ENCODE measurements at places on chromosomes 6 and 20.

DNA sequence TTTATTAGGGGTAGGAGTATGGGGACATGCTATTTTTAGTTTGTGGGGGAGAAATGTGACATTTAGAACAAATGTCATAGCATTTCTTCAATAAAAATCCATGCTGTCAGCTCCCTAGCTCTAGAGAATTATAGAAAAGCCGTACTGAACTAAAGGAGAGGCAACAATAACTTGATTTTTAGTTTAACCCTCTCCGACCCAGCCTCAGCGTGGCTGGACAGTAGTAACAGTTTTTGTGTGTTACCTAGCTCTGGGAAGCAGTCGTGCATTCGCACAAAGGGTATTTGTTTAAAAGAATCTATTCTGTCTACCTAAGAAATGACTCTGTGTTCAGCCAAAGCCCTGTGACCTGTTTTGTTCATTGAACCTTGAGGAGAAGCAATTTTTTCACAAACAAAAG, 442.4 kb upstream of the SOX4 start:
- no peak for DNase-seq

GRCh38 chr6:33075208-33075567, 602 bp upstream of the HLA-DPB1 start:
- DNase-seq = no peak

DNA sequence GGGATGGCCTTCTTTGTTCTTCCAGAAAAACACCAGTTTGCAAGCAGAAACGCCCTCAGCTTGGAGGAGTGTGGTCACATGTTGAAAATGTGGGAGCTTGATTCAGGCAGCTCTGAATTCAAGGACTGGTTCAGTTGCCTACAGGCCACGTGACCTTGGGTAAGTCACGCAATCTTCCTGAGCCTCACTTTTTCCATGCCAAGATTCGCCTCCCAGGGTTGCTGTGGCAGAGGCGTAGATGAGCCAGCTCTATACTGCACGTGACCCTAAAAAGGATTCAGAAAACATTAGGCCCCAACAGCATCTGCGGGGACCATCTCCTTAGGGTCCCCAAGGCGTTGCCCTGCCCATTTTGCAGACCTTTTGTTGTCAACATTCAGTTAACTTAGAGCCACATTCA, 112.0 kb upstream of the SNX9 start:
- DNase-seq = no peak

GRCh38 chr20:49230561-49231133, 11.4 kb downstream of the DDX27 start:
- DNase-seq = no peak

DNA sequence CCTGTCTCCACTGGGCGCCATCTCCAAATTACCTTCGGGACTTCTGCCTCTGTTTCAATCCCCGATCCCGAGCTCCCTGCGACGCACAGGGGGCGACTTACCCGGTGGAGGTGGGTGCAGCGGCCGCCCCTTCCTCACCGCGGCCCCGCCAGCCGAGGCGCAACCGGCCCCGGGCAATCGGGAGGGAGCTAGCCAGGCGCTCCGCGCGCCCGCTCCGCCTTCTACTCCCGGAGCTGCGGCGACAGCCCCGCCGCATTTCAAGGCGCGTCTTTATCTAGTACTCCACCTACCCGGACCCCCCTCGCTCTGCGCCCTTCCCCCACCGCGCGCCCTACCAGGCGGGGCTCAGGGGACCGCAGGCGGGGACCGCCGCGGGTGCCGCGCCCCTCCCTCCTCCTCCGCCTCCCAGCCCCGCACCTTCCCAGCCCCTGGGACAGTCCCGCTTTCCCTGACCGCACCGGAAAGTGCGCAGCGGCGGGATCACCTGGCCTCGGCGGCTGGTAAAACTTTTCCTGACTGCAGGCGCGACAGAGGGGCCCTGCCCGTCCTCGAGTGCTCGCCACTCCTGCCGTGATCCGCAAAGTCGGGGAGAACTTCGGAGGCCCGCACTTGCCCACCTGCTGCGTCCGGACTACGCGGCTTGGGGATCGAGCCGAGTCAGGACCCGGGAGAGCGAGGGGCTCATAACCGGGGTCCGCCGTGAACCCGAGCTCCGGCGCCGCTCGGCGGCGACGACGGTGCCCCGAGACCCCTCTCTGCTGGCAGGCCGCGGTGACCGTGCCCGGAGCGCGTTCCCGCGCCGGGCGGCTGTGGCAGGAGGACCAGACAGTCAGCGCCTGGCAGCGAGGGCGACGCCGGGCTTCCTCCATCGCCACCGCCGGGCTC, 8.0 kb upstream of the NKX2-2 start:
- no peak for DNase-seq

GRCh38 chr6:43954311-43955131, 172.7 kb downstream of the MRPL14 start:
- DNase-seq = no peak

- DNase-seq = no peak
These were observed 13.7 kb upstream of the RTF2 start for GRCh38 chr20:56454754-56455153.

GRCh38 chr6:108594640-108595039, 33.9 kb downstream of the FOXO3 start:
- no peak for DNase-seq

- DNase-seq = no peak
These were observed 845.9 kb downstream of the EYS start for GRCh38 chr6:64861039-64861651.

- no peak for DNase-seq
These were observed 79.0 kb upstream of the TBC1D7 start for GRCh38 chr6:13407368-13407708.

DNA sequence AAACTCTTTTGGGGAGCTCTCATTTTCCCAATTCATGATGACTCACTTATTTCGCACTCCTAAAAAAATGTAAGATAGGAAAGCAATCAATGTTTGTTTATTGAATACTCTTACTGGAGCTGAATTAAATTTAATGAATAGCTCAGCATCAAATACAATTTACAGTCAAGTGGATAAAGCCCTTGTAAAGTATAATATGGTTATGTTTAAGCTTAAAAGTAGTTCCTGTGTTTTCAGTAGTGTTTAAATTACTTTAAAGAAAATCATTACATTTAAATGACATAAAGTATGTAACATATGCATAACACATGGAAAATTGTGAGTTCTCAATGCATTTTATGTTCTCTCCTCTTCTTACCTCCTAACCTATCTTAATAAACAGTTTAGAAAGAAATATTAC, at the start of gene OR2B3:
Gene OR2B3, minus strand, starts transcription at position 101 of the 400 bp plus-strand sequence. Its CDS starts 65 bp downstream, at position 36.
- no peak for DNase-seq

DNA sequence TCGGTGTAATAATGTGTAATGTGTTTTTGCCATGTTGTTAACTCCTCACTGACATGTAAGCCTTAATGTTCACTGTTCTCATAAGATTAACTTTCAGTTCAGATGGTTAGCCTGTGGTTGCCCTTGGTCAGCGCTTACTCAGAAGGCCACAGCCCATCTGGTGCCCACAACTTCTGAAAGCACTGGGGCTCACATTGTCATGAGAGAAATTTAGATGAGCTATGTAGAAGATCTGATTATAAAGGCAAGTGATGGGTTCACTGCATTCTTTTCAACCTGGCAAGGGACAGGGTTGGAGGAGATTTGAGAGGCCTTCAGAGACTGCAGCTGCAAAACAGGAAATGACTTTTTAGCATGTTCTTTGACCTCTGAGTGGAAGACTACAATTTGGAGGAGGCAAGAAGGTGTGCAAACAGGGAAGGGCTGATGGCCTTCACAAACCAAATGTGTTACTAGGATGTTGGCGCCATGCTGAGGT, 242.3 kb upstream of the SUPT3H start:
- DNase-seq = no peak

GRCh38 chr6:121896771-121897170, 461.3 kb downstream of the GJA1 start:
- no peak for DNase-seq

DNA sequence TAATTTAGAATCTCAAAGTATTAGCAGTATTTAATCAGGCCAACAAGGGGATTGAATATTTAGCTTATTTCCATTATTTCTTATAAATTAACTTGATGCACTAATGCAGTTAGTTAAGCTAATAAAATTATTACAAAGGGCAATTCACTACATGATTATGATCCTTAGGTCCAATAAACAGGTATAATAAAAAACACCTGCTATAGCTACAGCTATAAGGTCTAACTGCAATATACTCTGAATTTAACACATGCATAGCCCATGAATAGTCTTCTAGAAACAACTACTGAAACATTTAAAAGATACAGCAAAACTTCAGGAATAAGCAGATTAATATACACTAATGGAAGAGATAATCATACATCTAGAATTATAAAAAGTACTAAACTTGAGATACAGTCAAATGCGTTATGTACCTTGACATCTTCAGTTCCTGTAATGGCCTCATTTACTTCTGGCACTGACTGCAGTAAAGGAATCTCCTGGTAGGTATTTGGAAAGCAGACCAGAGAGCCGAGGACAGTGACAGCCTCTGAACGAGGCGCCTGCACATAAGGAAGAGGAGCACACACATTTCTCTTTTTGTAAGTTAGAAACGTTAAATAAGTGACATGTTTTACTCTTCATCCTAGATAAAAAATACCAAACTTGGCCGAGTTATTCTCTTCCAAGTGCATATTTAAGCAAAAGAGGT, 168.5 kb downstream of the INSM1 start:
- DNase-seq = no peak

DNA sequence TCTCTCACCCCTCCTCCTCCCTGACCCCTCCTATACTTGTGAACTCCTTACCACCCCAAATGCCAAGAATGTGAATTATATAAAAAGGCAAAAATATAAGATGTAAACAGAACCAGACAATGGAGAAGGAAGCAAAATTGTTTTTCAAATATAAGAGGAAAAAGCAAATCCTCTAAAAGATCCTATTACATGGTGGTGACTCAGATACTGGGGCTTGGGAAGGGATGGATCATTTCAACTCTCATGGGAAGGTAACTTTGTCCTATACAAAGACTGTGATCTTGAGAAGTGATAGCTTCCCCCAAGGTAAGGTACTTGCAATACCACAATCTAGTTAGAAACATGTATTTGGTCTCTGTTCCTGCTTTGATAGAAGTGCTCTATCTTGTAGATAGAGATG, 24.6 kb upstream of the TNFRSF21 start:
- no peak for DNase-seq

- DNase-seq = no peak
These were observed 16.5 kb upstream of the FOXQ1 start for GRCh38 chr6:1295420-1295819.

DNA sequence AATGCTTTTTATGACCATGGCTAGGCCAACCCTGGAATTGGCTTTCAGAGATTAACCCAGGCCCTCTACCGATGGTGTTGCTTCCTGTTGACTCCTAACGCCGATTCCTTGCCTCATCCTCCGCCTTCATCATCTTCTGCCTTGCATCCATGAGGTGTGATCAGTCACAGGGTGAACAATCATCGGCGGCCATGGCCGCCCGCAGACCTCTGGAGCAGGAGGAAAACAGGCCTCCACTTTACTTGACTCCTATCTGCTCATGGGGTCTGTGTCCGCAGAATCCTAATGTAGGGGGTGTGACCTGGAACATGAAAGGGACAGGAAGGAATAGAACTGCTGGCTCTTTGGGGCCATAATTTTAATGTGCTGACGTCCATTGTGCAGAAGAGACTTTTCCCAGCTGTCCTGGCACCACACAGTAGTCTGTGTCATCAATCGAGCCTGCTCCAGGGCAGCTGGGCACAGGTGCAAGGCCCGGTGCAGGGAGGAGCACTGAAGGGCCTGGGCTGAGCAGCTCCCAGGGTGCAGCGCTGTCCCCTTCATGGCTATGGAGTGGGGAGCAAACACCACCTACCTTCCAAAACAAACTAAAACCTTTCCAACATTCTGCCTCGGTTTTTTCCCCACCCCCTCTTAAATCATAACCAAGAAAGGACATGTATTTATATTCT, 8.0 kb downstream of the SLC22A3 start:
- no peak for DNase-seq

- no peak for DNase-seq
These were observed 78.8 kb downstream of the MAP7 start for GRCh38 chr6:136471372-136471771.

DNA sequence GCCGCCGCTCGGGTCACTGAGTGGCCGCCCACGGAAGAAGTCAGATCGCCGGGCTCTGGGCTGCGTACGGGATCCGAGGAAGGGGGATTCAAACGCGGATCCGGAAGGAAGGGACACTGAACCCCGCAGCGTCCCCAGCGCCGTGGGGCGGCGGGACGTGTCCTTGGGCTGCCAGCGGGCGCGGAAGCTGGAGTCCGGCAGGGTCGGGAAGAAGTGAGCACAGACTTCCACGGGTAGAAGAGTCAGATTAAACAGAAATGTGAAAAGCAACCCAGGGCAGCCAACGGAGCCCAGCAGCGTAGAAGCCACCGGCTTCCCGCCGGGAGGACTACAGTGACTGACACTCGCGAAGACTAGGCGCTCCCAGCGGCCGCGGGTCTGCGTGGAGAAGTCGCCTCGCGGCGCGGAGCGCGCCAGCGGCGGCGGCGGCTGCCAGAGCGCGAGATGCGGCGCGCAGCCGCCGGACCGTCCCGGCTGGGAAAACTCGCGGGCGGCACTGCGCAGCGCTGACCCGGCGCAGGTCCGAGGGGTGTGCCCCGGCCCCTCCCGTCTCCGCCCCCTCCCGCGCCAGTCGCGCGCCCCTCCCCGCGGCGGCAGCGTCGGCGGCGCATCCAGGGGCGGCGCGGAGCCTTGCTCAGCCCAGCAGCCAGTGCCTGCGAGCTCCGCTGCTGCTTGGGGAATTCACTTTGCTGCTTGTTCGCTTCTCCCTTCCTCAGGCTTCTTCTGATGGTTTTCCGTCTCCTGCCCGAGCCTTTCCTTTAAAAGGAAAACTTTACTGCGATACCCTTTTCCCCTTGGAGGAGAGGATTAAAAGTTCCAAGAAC, at the start of gene SAMD5:
Gene SAMD5, plus strand, starts transcription at position 649 of the 824 bp plus-strand sequence. CDS start 239 bp downstream, outside the sequence.
- no peak for DNase-seq

DNA sequence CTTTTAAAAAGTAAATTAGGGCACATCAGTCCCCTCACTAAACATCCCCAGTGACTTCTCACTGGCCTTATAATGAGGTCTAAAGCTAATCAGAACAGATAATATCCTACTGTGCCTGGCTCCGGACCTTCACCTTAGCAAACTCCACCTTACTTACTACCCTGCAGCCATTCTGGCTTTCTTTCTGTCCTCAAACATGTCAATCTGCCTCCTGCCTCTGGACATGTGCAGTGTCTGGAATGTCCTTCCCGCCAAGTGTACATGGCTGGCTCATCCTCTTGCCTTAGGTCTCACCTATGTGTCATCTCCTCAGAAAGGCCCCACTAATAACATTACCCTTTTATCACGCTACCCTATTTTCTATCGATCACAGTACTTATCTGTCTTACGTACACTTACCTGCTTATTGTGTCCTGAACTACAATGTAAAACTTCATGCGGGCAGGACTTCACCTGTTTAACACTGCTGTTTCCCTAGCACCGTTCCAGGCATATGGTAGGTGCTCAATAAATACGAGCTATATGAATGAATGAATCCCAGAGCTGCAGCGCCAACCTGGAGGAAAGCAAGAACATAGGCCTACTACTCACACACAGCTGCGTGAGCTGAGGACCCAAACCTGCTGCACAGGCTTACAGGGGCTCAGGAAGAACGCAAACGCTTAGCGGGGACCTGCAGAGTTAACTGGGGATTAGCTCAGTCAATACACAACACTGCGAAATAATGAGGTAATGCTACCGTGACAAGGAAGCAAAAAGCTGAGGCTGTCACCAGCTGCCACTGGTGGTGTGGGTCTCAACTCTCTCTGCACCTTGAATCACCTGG, 991 bp downstream of the UQCC2 start:
- DNase-seq = no peak
